ENCODE measurements at places on chromosomes 3 and 15. TPM values are rescaled to one million over a fixed set of nuclear protein-coding genes. Genes with fewer than 3 reads are reported as not detected.

The ATP13A5 gene
- not detected for total RNA-seq

The ZCWPW2 gene
- 1.3 TPM for total RNA-seq

The IFT122 gene
- 27.1 TPM for total RNA-seq

The SLC41A3 gene
- total RNA-seq: 40.9 TPM

The KNG1 gene
- not detected for total RNA-seq

The CASR gene
- not detected for total RNA-seq

The LSAMP gene
- total RNA-seq: 12.2 TPM

The HDC gene
- not detected for total RNA-seq

The CKMT1B gene
- total RNA-seq: not detected

The TNNC1 gene
- not detected for total RNA-seq

The CNTN3 gene
- total RNA-seq: 1.7 TPM

The PLD1 gene
- 24.1 TPM for total RNA-seq

The RBMS3 gene
- 48.0 TPM for total RNA-seq

The SLC25A36 gene
- total RNA-seq: 71.3 TPM

The PRICKLE2 gene
- total RNA-seq: 42.8 TPM
